ENCODE measurements at places on chromosomes 2 and 18.

DNA sequence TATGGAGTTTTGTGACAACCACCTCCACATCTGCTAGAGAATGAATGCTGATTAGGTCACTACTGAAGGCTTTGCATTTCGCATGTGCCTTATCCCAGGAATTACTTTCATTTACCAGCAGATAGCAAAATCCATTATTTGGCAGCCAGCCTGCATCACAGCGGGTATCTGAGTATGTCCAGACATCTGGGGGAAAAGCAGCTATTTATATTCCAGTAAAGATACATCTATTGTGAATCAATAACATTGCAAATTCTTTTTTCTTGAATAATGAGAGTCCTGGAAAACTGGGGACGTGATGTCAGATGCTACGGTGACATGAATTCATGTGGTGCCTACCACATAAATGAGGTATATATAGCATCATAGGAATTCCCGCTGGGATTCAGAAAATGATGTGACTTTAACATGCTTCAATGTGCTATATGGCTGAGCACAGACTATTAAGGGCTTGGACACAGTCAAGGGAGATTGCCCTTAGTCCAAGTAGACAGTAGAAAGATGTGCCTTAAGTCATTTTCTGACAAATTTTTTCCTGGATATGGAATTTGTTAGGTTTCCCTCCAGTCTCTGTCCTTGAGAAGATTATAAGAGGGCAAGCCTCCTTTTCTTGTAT, 84.2 kb upstream of the CD302 start:
- no peak for DNase-seq

DNA sequence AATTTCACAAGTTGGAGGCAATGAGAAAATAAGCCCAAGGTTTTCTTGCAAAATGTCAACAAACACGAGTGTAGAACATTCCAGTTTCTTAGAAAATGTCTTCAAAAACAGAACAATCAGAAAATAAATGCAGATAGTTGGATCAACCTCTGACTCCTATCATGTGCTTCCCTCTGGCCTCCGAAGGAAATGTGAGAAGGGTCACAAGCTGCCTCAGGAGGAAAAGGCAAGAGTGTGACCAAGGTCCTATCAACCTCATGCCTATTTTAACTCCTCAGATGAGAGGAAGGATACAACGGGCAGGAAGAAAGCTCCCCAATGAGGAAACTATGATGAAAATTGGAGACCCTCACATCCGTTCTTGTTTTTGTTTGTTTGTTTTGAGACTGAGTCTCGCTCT, 7.9 kb downstream of the SCYGR5 start:
- DNase-seq = no peak

GRCh38 chr18:62518460-62519375, 4.1 kb upstream of the ZCCHC2 start:
- DNase-seq = no peak

- no peak for DNase-seq
These were observed 33.5 kb downstream of the CRIM1 start for GRCh38 chr2:36389091-36389564.

DNA sequence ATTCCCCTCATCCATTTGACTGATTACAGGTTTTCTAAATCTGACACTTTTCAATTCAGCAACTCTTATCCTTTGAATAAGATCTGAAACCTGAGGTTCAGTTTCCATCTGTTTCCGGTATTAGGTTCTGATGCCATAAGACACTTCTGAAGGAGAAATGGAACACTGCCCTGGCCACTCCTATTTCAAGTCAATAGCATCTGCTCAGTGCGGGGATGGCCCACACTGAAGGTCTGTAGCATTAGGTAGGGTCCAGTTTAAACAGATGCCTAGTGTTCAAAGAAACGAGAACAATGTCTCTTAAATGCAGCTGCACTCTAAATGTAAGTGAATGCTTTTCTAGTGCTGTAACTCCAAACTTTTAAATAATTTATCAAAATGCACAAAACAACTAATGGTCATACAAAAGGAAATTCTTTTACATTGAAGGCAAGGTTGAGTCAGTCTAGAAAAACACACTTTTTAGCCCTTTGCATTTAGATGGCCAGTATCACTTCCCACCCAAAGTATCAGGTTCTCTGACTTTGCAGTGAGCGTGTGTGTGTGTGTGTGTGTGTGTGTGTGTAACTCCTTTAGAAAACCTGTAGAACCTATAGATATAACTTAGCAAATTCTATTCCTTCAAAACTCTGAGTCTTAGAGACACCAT, 78.2 kb downstream of the STK39 start:
- no peak for DNase-seq

DNA sequence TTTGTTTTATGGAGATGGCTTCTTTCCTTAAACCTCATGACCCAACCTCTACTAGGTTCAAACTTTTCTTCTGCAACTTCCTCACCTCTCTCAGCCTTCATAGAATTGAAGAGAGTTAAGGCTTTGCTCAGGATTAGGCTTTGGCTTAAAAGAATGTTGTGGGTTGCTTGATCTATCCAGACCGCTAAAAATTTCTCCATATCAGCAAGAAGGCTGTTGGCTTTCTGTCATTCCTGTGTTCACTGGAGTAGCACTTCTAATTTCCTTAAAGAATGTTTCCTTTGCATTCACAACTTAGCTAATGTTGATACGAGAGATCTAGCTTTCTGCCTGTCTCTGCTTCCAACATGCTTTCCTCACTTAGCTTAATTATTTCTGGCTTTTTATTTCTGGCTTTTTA, 58.1 kb upstream of the KYNU start:
- no peak for DNase-seq

- no peak for DNase-seq
These were observed 12.5 kb downstream of the SETBP1 start for GRCh38 chr18:44693030-44693784.

GRCh38 chr2:69902213-69902922, 8.6 kb downstream of the SNRNP27 start:
- DNase-seq = no peak

DNA sequence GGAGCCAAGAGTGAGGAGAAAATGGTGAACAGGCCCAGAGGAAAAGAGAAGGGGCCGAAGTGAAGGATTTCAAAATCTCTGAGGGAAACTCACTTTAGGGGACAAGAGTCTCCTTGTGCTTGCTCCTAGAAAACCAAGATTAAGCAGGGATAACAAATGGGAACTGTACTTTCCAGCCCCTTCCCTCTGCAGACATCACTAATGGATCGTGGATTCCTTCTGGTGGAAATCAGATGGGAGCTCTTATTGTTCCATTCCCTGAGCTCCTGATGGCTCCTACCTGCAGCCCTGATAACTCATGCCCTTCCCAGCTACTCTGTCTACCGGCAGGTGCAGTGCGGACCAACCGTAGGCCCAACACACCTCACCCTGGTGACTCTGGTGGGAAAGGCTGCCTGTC, 20.6 kb upstream of the RESP18 start:
- DNase-seq = no peak

DNA sequence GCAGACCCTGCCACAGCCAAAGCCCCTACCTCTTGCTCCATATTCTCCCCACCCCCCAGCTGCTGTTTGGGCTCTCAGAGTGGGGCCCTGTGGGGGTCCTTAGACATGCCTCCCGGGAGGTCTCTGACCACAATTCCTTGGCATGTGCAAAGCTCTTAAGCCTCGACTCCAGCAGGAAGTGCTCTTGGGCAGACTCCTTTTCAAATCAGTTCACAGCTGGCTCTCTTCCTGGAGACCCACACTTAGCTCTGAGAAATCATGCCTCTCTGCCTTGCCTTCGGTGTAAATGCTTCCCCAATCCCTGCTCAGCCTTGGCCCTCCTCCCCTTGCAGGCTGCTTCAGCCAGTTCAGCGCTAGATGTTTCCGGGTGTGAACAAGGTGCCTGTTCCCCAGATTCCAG, 46.9 kb downstream of the NGEF start:
- no peak for DNase-seq

GRCh38 chr18:23719634-23720201, 30.5 kb downstream of the LAMA3 start:
- no peak for DNase-seq

DNA sequence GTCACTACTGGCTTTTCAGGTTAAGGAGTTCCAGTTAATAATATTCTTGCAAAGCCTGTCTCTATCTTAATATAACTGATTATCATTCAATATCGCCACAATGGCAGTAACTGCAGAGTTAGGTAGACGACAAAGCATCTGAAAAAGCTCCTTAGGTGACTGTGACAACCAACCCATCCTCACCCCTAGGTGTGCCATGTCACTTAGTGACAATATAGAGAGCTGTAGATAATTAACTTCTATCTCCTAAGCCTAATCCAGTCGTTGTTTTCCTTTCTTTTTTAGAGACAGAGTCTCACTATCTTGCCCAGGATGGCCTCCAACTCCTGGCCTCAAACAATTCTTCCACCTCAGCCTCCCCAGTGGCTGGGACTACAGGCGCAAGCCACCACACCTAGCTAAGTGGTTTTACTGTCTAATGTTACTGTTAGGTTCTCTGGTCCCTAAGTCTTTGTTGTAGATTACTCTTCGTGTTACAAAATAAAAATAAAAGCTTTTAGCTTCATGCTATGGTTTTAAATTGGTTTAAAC, 65.2 kb downstream of the SPIRE1 start:
- no peak for DNase-seq

GRCh38 chr2:240929364-240930095, 23.4 kb downstream of the CROCC2 start:
- no peak for DNase-seq

DNA sequence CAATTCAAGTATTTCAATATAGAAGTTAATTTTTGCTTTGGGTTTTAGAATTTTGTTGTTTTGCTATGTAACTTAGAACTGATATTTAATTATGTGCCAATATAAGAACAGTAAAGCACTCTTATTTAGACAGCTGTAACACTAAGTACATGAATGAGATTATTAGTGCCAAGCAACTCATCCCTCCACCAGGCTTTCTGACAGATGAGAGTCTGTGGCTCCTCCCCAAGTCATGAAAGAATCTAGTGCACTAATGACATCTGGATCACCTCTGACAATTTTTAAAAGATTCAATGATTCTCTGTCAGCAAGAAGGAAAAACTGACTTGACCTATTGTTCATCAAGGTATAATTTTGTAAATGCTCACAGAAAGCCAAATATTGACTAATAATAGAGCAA, 67.8 kb downstream of the TMEFF2 start:
- DNase-seq = no peak

- no peak for DNase-seq
These were observed 77.8 kb upstream of the STPG4 start for GRCh38 chr2:47232738-47233415.

DNA sequence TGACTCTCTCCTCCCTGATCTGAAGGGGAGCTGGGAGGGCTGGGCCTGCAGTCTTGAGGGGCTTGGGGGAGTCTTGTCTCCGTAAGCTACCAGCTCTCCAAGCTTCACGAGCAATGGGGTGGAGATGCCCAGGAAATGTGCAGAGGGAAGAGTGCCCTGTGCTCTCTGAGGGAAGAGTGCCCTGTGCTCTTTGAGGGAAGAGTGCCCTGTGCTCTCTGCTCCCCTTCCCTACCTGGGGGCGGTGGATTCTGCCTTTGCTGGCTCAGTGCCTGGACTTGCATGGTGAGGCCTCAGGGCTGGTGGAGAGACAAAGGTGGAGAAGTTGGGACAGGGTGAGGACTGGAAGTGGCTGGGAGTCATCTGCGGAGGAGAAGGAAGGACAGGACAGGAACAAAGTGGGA, 72.7 kb downstream of the TWIST2 start:
- no peak for DNase-seq

DNA sequence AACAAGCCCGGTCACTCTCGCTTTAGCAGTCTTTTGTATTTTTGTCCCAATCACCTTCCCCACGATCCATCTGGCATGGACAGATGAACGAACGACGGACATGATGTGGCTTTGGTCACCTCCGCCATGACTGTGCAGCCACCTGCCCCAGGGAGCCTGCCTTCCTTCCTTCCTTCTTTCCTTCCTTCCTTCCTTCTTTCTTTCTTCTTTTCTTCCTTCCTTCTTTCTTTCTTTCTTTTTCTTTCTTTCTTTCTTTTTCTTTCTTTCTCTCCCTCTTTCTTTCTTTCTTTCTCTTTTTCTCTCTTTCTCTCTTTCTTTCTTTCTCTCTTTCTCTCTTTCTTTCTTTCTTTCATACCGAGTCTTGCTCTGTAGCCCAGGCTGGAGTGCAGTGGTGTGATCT, 39.0 kb downstream of the ATP8B1 start:
- DNase-seq = no peak

- DNase-seq = no peak
These were observed 44.6 kb downstream of the SCN7A start for GRCh38 chr2:166449439-166449838.

- DNase-seq = no peak
These were observed 319.8 kb upstream of the KLHL29 start for GRCh38 chr2:23065210-23065609.

GRCh38 chr2:70716951-70717350, 51.0 kb downstream of the ADD2 start:
- DNase-seq = no peak

DNA sequence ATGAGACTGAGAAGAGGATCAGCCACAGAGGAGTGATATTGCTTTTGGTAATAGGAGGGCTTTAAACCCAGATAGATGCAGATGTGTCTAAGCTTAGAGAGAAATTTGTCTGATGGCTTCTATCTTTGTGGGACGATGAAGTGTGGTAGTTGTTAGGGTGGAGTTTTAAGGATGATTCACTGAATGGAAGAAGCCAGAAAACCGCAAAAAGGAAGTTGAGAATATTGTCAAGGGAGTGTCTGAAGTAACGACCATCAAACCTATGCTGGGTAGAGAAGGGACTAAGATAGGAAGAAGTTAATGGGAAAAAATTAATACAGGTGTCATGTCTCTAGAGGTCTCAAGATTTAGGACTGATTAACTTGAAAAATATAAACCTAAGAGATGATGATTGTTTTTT, 195.6 kb upstream of the MC4R start:
- no peak for DNase-seq

- no peak for DNase-seq
These were observed 40.0 kb downstream of the NAPG start for GRCh38 chr18:10565835-10566234.

GRCh38 chr2:216492597-216493333, 5.9 kb upstream of the RPL37A start:
- peak; percentile 21 for DNase-seq

- no peak for DNase-seq
These were observed 5.5 kb downstream of the SIX3 start for GRCh38 chr2:44947028-44947375.

DNA sequence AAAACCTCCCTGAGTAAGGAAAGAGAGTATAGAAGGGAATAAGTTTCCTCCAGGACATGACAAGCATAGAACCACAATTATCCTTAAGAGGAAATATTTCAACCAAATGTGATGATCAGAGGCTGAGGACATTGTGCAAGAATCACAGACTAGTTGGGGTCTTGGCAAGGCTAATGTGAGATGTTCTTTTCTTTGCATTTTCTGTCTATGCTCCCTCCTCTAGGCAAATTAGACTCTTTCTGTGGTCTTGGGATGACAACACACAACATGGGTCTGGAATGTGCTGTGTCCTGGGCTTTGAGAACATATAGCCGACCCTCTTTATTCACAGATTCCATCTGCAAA, 32.0 kb upstream of the IL1RL1 start:
- no peak for DNase-seq

DNA sequence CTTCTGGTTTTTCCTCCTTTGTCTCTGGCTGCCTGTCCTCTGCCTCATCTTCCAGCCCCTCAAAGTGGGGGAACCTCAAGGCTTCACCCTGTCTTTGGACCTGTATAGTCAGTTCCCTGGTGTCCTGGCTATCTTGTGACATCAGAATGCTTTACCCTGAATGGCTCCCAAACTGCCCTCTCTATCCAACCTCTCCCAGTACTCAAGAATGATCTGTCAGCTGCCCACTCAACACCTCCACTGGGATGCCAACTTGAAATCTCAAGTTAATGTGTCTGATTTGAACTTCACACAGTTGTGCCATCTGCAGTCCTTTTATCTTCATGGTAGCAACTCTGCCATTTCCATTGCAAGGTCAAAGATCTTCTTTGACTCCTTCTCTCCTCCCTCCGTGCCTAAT, 43.8 kb downstream of the UBE2F start:
- DNase-seq = no peak

Data from NCI-H1436 treated with DMSO at 0.1 percent for 48 hours (cell line).